Stimulated activated CD4-positive, alpha-beta T cell treated with anti-CD3 and anti-CD28 coated beads, Interleukin-4, amount 100 ng/mL, for 24 hours (primary cell): ENCODE measurements at places on chromosomes 3 and 15.
A peak's percentile ranks its signal among the peaks of the same experiment; 100 is the strongest.

- DNase-seq, result no peak
Observed at GRCh38 chr3:156620260-156620659, 54.1 kb upstream of the TIPARP start.

DNA sequence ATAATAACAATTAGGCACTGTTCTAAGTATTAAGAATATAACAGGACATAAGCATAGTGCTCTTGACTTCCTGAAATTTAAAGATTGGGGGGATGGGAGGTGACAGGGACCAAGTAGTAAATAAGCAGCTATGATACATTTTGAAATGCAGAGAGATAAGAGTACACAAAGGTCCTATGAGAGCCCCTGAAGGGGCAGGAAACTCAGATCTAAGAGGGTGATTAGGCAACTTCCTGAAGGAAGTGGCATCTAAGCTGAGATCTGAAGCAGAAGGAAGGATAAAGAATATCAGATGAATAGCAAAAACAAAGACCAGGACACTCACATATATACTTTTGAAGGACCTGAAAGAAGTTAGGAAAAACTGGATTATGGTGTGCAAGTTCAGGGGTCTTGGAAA lies 415.2 kb upstream of the FRG2C start:
- DNase-seq, result no peak

- DNase-seq, result peak; percentile 48
Observed at GRCh38 chr15:84955089-84955848, 26.4 kb upstream of the PDE8A start.

DNA sequence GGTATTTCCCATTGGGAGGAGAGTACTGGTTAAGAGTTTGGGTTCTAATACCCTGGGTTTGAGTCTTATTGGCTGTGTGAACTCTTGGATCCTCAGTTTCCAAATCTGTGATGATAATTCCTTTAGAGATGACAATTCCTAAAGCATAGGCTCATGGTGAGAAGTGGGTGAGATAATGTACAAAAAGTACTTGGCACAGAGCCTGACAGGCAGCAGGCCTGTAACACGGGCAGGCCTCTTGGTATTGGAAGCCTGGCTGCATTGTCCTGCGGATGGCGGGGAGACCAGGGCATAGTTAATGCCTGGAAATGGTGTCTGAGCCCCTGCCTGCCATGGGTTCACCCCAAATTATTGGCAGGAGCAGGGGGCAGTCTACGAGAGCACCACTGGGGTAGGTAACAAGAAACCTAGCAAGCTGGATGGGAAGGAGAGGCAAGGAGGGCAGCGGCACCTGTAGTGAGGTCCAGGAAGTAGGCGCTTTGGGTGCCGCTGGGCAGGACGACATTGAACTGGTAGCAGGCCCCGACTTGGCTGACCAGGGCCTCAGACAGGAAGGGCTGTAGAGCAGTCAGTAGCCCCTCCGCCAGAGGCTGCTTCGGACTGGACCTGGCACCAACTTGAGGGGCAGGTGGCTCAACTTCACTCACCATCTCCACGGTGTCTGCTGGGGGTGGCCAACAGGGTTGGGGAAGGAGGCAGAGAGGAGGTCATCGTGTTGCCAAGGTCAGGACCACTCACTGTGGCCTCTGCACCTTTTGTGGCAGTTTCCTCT lies 7.7 kb downstream of the STOML1 start:
- DNase-seq, result no peak

DNA sequence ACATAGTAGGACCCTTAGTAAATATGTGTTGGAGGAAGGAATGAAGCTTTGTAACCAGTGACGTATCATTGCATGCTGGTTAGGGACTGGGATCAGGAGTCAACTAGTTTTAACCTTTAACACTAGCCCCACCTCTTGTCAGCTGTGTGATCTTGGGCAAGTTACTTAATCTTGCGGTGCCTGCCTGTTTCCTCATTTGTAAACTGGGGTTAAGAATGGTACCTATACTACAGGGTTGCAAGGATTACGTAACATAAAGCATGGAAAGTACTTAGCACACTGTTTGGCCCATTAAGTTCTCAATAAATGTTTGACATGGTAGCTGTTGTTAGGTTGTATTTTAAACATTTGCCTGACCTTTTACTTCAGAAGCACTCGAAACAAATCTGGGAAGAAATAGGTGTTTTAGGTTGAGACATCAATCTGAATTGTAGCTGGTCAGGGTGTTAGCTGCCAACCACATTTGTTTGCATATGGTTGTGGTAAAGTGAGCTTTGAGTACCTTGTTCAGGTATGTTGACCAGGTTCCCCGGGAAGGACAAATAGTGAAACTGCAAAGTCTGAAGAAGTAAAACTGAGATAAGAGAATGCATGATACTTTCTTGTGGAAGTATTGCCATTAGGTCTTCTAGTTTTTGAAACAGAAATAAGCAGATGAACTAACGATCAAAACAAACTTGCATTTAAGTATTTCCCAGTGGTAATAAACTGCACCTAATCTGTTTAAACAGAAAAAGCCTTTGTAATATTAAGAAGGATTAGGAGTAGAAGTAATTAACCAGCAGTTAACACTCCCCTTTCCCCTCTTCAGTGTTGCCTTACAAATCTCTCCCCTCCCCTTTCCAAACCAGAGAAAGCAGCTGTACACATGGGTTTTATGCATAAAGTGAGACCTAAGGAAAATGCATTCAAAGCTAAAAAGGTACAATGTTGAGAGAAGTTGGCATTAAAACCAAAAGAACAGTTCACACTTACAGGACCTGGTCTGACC lies 25.8 kb upstream of the SCAANT1 start:
- no peak for DNase-seq

DNA sequence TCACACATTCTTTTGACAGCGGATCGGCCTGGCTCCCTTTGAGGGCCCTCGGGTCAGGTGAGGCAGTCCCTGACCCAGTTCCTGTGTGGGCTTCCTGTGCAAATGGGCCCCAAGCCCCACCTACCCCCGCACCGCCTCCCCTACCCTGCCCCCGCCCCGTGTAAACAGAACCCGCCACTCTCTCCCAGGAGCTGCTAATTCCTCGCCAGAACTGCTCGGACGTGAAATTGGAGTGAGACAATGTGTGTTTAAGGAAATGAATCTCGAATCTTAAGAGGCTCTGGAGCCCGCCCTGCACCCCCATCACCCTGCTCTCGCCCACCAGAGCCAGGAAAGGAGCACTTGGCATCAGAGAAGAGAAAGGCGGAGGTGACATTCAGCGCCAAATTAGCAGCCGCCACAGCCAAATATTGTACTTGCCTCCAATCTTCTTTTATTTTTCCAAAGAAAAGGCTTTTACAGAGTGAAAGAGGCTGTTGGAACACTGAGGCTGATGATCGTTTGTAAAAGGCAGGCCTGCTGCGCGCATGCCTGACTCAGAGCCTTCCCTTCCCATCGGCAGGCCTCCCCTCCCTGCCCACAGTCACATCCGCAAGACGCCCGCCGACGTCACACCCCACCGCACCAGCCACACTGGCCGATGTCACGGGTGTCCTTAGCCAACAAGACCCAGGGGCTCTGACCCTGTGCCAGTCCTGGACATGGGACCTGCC lies 53.1 kb downstream of the CACNA2D2 start:
- DNase-seq, result peak; percentile 51

GRCh38 chr15:88470625-88471372 lies 3.3 kb downstream of the MRPS11 start:
- no peak for DNase-seq

DNA sequence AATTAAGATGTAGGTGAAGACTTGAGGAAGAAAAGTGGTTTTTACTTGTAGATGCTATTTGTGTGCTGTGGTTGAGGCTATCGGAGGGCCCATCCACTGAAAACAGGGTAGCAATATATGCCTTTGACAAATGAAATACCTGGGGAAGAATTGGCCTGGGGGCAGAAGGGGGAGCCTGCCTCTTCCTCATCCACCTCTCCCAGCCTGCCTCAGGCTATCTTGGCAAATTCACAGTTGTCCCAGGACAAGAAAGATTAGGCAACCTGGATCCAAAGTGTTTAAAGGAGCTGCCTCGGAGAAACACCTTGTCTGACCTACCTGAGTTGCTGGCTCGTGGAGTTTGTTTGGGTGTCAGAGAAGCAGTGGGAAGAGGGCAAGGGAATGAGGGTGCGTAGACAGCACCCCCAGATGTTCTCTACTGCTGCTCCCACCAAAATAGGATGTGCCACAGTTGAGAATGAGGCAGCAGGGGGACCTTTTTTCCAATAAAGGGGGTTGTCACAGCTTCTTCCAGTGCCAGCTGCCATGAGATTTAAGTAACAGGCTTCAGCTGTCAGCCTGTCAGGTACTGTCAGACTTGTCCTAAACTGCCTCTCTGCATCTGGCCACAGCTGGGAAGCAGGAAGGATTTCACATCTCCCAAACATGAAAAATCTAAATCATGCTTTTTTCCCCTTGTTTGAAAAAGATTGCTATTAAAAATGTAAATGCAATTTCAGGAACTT lies 9.2 kb downstream of the PLEKHO2 start:
- no peak for DNase-seq

GRCh38 chr15:40266828-40267304 lies 16.0 kb downstream of the ANKRD63 start:
- DNase-seq, result no peak

DNA sequence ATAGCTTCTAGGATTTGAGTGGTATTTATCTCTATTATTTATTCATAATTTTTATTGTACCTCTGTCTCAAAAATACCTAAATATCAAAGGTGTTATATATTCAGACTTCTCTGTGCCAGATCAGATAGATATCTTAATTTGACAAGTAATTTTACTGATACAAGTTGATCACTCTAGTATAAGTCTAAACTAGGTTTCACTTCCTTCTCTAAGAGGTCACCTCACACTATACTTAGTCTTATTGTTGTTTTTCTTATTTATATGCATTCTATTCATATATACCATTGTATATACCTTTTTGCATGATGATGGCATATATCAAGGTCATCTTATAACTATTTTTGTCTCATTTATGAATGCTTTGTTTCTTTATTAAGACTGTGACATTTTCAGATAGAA lies 26.4 kb upstream of the HGD start:
- DNase-seq, result no peak

GRCh38 chr3:88198121-88198520 lies 48.4 kb downstream of the C3orf38 start:
- no peak for DNase-seq

DNA sequence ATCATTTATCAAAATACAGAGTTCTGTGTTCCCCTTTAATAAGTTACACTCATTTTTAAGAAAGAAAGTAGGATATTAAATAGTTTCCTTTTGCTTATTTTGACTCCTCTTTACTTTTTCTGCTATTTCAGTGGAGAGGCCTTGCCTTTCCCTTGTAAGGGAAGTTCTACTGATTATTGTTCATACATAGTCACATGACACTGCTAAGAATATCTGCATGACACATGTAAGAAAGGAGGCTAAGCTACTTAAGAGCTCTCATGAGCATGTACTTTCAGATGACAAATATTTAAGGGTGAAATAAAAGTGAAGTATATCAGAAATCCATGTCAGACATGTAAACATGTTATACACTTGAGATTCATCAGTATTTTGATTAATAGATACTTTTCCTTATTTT lies 39.0 kb downstream of the MYRIP start:
- DNase-seq, result no peak

- no peak for DNase-seq
Observed at GRCh38 chr3:155065537-155065936, 14.6 kb upstream of the MME start.

DNA sequence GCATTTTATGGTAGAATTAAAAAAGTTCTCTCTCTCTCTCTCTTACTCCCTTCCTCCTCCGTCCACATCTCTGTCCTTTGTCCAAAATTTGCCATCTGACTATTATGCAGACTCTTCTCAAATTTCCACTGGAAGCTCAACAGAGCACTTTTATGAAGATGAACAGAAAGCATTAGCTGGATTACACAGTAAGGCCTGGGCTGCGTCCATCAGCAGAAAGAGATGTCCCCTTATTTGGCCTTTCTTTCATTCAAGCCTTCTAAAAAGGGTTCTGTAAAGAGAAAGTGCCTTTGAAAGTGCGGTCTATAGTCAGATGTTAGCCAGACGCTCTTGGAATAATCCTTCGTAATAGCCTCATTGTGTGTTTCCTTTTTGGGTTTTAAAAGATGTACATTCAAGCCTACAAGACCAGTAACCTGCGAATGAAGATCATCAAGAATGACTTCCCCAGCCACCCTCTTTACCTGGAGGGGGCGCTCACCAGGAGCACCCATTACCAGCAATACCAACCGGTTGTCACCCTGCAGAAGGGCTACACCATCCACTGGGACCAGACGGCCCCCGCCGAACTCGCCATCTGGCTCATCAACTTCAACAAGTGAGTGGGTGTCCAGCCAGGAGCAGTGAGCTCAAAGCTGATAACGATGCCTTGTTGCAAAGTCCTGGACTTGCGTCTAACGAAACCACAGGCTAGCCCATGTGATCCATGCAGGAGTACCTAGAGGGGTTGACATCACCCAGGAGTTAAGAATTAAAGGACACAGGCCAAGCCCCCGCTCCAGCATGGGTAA lies 53.1 kb downstream of the MESD start:
- DNase-seq, result no peak

DNA sequence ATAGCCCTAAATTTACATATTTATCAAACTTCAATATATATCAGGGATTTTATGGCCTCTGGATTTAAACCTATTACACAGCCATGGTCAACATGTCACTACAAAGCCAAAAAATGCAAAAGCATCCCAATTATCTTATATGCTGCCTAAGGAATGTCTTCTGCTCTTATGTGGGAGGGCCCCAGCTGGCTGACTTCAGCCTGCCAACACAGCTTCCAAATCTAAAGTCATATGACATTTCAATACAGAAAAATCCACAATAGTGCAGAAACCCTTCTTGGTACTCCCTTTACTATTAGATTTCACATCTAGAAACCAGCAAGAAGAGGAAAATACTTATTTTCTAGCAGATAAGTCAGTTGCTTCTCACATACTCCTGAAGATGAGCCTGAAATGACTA lies 6.4 kb downstream of the PFN2 start:
- no peak for DNase-seq

DNA sequence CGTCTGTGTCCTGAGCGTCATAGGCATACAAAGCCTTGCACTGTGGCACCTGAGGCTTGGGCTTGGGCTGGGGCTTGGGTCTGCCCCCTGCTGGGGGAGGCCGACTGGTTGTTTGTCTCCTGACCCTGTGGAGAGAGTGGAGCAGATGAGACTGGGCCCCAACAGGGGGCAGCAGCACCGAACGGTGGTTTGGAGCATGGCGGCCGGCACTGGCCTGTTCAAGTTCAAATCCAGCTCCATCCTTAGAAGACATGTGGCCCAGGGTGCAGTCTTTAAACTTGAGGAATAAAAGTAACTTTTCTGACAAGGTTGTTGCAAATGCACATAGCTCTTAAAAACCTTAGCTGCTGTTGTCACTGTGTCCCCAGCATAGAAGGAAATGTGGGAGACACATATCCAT lies 33.3 kb downstream of the CCNB2 start:
- DNase-seq, result peak; percentile 51

DNA sequence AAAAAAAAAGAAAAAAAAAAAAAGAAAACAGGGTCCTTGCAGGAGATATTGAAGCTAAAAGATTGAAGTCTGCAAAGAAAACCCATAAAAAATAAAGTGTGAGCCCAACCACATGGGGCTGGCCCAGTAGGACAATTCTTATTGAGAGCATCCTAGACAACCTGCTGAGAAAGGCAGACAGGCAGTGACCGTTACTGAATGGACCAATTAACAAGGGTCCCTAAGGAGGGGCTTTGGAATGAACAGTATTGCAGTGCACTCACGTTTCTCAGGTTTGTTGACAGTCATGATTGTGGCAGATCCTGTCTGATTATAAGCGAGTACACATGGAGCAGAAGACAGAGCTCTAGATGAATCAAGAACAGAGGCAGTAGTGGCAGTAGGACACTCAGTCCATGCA lies 168.6 kb downstream of the LSAMP start:
- DNase-seq, result no peak

- DNase-seq, result no peak
Observed at GRCh38 chr3:189720736-189721417, 89.7 kb downstream of the TP63 start.

- no peak for DNase-seq
Observed at GRCh38 chr15:63492541-63493077, 11.8 kb upstream of the USP3 start.
